ENCODE measurements at places on chromosomes 1 and 21. TPM values are rescaled to one million over a fixed set of nuclear protein-coding genes. Genes with fewer than 3 reads are reported as not detected.
A peak's percentile ranks its signal among the peaks of the same experiment; 100 is the strongest.

- DNase-seq: no peak
These were observed 385.0 kb upstream of the NFIA start for GRCh38 chr1:60697204-60697994.

- no peak for DNase-seq
These were observed 194.8 kb downstream of the DAB1 start for GRCh38 chr1:57229076-57229475.

DNA sequence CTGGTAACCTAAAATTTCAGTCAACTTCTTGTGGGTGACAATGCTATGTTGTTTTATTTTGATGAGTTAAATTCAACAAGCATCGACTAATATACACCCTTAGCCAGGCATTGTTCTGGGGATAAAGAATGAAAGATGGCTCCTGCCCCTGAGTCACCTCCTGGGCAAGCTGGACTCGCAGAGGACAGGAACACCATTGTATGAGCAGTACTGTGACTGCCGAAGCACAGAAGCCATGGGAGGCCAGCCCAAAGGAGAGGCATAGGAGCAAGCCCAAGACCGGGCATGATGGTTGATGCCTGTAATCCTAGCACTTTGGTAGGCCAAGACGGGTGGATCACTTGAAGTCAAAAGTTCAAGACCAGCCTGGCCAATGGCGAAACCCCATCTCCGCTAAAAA is 555.2 kb downstream of the OMA1 start:
- DNase-seq: no peak

- DNase-seq: no peak
These were observed 6.8 kb downstream of the USH2A start for GRCh38 chr1:216416488-216416887.

DNA sequence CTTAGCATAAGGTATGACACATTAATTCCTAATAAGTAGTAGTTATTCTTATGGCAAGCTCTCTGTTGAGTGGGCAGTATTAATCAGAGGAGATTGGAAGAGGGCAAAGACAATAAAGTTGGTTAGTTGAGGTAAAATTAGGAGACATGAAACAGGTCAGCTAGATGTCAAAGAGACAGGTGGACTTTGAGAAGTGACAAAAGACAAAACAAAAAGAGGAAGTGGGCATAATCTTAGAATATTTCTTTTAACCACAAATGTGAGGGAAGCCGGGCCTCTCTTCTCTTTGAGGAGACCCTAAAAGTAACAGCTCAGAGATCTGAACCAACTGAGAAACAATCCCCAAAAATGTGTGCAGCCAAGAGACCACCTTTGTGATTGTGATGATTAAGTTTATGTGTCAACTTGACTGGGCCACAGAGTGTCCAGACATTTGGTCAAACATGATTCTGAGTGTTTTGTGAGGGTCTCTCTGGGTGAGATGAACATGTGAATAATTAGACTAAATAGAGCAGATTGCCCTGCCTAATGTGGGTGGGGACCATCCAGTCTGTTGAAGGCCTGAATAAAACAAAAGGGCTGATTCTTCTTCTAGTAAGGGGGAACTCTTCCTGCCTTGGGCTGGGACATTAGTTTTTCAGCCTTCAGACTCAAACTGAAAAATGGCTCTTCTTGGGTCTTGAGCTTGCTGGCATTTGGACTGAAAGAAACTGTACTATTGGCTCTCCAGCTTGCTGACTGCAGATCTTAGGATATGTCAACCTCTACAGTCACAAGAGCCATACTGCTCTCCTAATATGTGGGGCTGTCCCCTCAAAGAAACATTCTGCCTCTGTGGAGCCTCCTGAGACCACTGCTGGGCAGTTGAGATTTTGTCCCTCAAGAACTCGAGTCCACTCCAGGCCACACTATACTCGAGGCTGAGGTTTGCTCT is 40.0 kb downstream of the FCRL5 start:
- DNase-seq: no peak

GRCh38 chr1:112803906-112804762 is 89.0 kb upstream of the PPM1J start:
- peak; percentile 73 for DNase-seq

The CD247 gene
- total RNA-seq: 2.0 TPM

The GPR3 gene
- total RNA-seq: 12.4 TPM

GRCh38 chr1:198640174-198640573 is 1.3 kb downstream of the PTPRC start:
- no peak for DNase-seq

DNA sequence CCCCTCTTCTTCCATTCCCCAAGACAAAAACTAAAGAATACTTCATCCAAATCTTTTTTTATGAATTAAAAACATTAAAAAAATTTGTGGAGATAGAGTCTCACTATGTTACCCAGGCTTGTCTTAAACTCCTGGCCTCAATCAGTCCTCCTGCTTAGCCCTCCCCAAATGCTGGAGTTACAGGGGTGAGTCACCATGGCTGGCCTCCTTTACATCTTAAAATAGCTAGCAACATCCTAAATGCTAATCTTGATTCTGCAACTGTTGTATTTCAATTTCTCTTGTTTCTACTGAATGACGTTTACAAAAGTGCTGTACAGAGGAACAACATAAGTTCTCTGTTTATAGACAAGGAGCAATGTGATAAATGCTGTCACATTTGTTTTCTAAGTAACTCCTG is 483.5 kb downstream of the ADGRL2 start:
- DNase-seq: no peak

DNA sequence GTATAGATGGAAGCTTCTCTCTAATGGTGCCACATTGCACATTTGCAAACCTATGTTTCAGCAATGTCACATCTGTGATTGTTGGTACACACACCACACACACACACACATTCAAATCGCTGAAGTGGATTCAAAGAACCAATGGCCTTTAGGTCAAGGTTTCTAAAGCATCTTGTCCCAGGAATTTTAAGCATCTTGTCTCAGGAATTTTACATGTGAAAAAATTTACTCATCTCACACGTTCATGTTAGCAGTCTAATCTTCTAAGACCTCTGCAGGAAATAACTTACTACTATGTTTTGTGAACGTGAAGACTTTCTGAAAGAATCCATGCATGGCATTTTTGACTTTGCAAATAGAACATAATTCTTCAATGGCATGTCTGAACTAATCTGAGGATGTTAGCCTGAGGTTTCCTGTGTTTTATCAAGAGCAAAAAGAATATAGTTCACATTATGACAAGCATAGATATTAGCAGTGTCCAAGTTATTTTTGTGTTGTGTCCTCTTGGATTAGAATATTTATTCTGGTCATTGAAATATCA is 125.1 kb downstream of the CYYR1 start:
- no peak for DNase-seq

- no peak for DNase-seq
These were observed 13.5 kb upstream of the BGLAP start for GRCh38 chr1:156228501-156228900.

- no peak for DNase-seq
These were observed 127.5 kb downstream of the RHOU start for GRCh38 chr1:228862542-228863505.

- DNase-seq: peak; percentile 84
These were observed 950 bp upstream of the INKA2 start for GRCh38 chr1:111739925-111740765.

DNA sequence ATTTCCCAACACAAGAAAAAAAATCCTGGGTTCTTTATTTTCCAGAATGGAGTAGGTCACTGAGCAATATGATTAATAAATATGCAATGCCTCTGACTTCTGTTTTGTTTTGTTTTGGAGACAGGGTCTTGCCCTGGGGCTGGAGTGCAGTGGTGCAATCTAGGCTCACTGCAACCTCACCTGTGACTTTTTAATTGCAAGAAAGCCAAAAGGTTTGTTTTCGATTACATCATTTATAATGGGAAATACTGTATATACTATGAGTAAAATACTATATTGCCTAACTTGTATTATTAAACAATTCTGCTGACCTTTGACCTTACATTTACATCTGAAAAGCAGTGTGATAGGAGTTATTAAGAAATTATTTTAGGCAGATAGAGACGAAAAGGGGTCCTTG is 11.6 kb upstream of the CD46 start:
- no peak for DNase-seq

The CAMTA1 gene
- total RNA-seq: 128 TPM

The FCRL3 gene
- total RNA-seq: 0.24 TPM

DNA sequence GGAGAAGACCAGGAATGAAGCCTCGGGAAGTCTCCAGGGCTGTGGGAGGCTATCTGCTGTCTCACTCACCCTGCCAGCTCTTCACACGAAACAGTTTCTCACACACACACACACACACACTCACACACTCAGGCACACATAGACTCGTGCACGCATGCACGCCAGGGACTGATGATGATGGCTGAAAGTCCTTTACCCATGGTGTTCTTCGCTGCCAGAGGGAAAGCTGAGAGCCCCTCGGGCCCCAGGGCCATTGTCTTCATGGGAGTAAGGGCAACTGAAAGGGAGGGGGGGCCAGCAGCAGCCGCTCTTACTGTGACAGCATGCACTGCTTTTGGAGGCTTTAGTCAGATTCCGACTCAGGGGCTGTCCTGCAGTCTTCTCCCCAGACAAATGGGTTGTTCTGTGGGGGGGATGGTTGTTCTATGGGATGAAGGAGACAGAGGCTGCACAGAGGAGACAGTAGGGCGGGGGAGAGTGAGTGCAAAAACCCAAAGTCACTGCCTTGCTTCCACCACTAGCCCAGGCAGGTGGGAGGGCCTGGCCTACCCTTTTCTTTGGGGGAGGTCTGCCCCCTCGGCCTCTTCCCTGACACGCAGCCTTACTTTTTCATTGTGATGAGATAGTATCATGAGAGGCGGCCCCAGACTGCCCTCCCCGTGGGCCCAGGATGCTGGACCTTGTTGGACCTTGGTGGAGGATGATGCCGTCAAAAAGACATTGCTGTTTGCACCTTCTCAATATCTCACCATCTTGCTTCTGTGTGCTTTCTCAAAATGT is 29.0 kb downstream of the STUM start:
- no peak for DNase-seq

The PROK1 gene
- 0.18 TPM for total RNA-seq

The ANKRD34A gene
- total RNA-seq: 0.94 TPM

The ZNF692 gene
- total RNA-seq: 16.3 TPM
